ENCODE measurements at places on chromosomes 2 and 18.

- DNase-seq: no peak
Observed at GRCh38 chr18:37694516-37694915, 128.9 kb upstream of the CELF4 start.

DNA sequence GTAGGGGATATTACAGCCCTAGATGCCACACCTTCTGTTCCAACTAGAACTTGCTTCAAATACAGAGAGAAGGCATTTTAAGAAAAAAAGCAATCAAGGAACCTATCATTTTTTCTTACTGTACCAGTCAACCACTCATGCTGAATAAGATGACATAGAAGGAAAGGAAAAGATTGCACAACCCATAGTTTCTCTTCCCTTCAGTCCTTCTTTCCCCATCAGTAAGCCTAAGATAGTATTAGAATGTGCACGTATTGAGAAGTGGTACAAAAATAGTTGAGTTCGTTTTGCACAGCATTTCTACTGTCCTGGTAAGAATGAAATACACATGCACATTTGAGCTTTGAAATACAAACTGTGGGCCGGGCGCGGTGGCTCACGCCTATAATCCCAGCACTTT, 27.0 kb upstream of the HK2 start:
- no peak for DNase-seq

GRCh38 chr2:212416086-212416485, 122.5 kb downstream of the ERBB4 start:
- no peak for DNase-seq

DNA sequence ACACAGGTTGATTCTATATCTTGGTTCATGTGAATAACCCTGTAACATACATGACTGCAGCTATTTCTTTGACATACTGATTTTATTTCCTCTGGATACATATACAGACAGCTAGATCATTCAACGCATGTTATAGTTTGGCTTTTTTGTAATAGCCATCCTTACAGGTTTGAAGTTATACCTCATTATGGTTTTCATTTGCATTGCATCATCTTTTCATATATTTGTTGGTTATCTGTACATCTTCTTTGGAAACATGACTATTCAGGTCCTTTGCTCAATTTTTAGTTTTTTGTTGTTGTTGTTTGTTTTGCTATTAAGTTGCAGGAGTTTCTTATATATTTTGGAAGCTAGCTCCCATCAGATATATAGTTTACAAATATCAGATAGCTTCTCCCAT, 276.2 kb upstream of the NETO1 start:
- DNase-seq: no peak

DNA sequence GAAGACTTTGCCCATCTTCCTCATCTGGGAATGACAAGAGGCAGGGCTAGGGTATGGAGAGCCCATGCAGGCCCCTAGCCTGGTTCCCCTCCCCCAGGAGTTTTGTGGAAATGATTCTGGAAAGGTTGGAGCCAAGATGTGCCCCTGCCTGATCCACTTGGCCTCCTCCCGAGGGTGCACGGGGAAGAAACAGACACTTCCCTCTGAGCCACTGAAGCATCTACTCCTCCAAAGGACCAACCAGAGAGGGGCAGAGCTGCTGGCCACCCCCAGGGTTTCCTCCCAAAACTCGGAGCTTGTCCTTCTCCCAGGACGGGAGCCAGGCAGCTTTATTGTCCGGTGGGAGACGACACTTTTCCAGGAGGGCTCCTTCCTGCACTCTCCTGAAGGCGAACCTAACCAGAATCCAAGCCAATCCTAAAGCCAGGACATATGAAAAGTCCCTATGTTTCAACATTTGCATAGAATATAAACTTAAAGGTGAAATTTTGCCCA, 149.2 kb upstream of the COPS8 start:
- DNase-seq: no peak

DNA sequence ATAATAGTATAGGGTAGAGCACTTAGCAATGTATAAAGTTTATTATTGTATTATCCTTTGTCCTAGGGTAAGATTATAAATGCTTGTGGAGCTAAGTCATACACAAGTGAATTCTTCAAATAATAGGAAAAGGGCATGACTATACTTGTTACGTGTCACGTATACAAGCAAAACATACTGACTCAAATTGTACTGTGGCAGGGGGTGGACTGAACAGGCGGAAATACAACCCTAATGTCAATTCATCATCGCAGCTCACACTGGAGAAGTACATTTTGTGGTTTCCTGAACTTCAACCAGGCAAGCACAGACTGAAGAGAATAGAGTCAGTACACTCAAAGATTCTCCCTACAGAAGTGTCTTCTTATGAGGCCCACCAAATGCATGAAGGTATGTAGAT, 201.0 kb downstream of the MBD2 start:
- DNase-seq: peak; percentile 81

DNA sequence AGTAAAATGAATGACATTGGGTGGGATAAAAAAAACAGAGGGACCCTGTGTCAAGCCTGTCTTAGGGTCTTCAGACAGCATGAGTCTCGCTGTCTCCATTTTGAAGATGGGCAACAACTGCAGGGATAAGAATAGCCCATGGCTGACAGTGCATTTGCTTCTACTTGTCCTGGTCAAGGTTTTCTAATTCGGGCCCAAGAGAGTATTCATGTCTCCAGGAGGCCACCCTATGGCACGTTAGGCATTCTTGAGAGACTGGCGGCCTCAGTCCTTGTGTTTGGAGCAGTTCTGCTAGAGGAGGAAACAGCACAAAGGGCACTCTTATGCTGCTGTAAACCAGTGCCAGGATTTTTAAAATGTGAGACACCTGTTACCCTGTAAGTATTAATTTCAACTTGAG, 9.5 kb upstream of the MYL1 start:
- no peak for DNase-seq

- peak; percentile 69 for DNase-seq
Observed at GRCh38 chr2:151904807-151905206, 76.6 kb upstream of the ARL5A start.

DNA sequence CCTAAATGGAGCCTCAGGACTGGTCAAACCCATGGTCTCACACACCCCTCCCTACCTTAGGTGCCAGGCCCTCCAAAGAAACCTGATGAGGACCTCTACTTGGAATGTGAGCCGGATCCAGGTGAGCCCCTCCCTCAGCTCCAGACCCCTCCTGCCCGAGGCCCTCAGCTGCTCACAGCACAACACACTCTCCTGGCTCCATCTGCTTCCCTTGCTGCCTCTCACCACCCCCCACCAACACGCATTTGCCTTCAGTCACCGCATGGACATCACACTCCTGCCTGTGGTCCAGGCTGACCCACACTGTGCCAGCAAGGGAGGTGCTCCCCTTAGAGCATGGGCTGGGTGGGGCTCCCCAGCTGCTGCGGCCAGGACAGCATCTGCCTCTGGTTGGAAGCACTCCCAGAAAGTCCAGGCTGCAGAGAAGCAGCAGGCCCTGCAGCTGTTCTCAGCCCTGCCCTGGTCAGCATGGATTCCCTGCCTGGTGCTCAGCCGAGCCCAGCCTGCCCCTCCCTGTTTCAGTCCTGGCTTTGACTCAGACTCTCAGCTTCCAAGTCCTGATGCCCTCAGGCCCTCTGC, 15.1 kb downstream of the SH2D6 start:
- DNase-seq: no peak

- no peak for DNase-seq
Observed at GRCh38 chr2:205386109-205386508, 296.2 kb upstream of the NRP2 start.

GRCh38 chr18:39366656-39367055, 1801.1 kb upstream of the CELF4 start:
- DNase-seq: no peak

GRCh38 chr2:99085421-99085820, 56.1 kb upstream of the C2orf15 start:
- DNase-seq: peak; percentile 32

DNA sequence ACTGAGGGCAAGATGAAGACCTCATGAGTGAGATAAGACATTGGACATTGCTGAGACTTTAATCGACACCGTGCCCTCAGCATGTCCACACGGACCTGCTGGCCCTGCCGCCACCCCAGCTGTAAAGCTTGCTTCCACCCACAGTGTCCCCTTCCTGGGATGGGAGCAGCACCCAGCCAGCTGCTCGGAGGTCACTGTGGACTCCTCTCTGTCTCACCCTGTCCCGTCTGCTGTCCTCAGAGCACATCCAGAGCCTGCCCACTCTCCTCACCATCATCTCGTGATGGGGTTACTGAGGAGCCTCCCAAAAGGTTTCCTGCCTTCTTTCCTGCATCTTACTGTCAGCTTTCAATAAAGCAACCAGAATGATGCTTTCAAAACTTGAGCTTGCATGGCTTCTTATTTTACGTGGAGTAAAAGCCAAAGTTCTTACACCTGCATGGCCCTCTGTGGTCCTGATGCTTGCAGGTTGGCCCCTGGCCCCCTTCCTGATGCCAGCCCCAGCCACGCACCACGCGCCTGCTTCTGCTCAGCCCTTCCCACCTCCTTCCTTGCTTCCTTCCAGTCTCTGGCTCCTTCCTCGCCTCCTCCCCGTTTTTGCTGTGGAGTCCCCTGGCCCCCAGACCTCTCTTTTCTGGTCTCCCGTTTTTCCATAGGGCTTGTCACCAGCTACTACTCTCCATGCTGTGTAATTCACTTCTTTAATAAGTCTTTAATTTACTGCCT, 67.0 kb downstream of the DGKD start:
- DNase-seq: no peak

- DNase-seq: no peak
Observed at GRCh38 chr18:31875301-31875700, 67.6 kb downstream of the TRAPPC8 start.

GRCh38 chr2:112712465-112712864, 8.4 kb upstream of the NT5DC4 start:
- DNase-seq: no peak

GRCh38 chr2:218005486-218005885, 2.7 kb upstream of the TNS1 start:
- no peak for DNase-seq

GRCh38 chr2:188330316-188331053, 38.8 kb downstream of the GULP1 start:
- no peak for DNase-seq

GRCh38 chr2:239523954-239524330, 123.1 kb upstream of the HDAC4 start:
- DNase-seq: no peak

- no peak for DNase-seq
Observed at GRCh38 chr2:133516405-133517026, 51.7 kb downstream of the NCKAP5 start.

- no peak for DNase-seq
Observed at GRCh38 chr2:152443771-152444170, 108.8 kb downstream of the FMNL2 start.

DNA sequence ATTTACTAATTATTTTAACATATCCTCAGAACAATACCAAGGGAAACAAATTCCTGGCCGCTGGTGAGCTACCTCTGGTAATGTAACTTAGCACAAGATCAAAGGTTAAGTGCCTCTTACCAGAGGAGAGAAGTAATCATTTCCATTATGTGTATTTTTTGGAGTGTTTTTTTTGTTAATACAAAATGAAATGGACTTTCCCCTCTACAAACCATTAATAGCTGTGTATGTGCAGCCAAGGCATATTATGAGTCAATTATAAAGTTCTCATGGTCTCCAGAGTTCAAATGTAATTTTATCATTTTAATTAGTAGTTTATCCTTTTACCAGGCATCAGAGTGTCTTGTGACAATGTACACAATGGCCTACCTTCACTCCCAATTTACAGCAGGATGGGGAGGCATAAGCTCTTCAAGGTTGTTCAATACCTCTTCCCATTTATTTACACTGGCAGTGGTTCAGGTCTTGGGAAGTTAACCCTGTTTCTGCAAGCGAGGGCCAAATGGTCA, 242.2 kb downstream of the TGIF1 start:
- DNase-seq: no peak

GRCh38 chr2:133371286-133371685, 197.0 kb downstream of the NCKAP5 start:
- DNase-seq: no peak

DNA sequence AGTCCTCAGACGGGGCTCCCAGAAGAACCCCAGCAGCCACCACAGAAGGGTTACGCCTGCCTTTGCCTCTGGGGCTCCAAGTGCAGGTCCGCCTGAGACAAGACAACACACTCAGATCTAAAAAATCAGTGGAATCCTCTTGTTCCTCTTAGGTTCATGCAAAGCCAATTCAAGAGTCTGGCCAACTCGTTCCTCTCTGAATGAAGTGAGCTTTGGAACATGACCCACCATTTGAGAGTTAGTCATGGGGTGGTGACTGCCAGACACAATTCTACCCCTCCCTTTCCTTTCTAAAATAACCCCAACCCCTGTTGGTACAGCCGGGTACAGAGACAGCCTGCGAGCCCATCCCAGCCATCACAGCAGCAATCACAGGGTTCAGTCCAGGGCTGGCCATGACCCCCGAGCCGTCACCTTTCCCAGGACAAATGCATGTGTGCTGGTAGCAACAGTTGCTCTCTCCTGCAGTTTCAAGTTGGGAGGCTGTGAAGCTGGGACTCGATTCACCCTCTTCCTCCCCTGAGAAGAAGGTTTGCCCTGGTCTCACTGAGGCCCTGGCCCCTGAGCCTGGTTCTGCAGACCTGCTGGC, 183.1 kb upstream of the SH3BP4 start:
- DNase-seq: no peak

Measured in Kasumi-1 (cell line).